ENCODE measurements at places on chromosomes 1 and 21. TPM values are rescaled to one million over a fixed set of nuclear protein-coding genes. Genes with fewer than 3 reads are reported as not detected.

Gene FHAD1
- 0.19 TPM for total RNA-seq

Gene NBPF4
- total RNA-seq, result not detected

Gene PM20D1
- total RNA-seq, result under 0.01 TPM

Gene INAVA
- total RNA-seq, result under 0.01 TPM

Gene NTMT2
- not detected for total RNA-seq
